ENCODE measurements at places on chromosomes 3 and 15. TPM values are rescaled to one million over a fixed set of nuclear protein-coding genes. Genes with fewer than 3 reads are reported as not detected.

Gene GPR15
- total RNA-seq, result 32.0 TPM

Gene KLF15
- total RNA-seq, result 0.35 TPM

Gene RTP3
- not detected for total RNA-seq

Gene C15orf62
- total RNA-seq, result 2.4 TPM

Gene ITIH1
- total RNA-seq, result not detected

Gene PLOD2
- total RNA-seq, result not detected

Gene MESP2
- total RNA-seq, result not detected

Gene TERC
- total RNA-seq, result 12.8 TPM

- H3K36me3 ChIP-seq, result peaks cover 13% of the 10 kb centered on the region
- no peak for DNase-seq
- no peak overlapping the region for H3K27ac ChIP-seq
Measured at GRCh38 chr15:82532991-82533481, 7.2 kb downstream of the RPS17 start.

DNA sequence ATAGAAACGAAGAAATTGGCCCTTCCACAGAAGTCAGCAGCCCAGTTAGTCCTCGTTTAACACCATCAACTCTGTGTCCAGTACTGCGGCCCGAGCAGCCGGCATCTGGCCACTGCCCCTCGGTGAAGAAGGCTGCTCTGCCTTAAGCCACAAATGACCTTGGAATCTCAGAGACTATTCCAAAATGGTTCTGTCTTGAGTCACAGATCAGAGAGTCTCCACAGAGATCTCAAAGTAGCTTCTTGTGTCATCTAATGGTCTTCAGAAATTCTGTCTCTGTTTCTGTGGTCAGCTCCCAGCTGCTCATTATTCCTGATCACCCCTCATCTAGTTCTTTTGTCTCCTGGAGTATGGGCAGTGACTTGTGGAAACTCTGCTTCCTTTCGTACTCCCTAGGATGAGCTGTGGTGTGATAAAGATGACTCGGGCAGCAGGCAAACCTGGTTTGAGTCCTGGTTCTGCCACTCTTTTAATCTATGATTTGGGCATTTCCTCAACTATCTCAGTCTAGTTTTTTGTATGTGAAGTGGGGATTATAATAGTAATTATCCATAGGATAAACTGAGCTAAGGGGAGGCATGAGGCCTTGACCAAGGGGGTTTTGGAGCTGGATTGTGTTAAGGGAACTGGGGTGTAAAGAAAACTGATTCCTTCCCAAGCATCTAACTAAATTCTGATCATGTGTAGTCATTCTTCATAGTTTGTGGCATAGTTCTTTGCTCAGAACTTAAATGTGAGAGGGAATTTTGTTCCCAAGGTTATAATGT lies 22.6 kb downstream of the CRTC3 start:
- no peak overlapping the region for H3K4me3 ChIP-seq
- DNase-seq, result no peak
- H3K36me3 ChIP-seq, result peaks cover 36% of the 10 kb centered on the region
- peaks cover 21% of the 10 kb centered on the region for H3K4me1 ChIP-seq
- no peaks in the 10 kb centered on the region for H3K27me3 ChIP-seq

- H3K4me3 ChIP-seq, result no peak overlapping the region
- H3K27ac ChIP-seq, result no peak overlapping the region
- DNase-seq, result no peak
Measured at GRCh38 chr3:51581524-51581923, 43.0 kb downstream of the RAD54L2 start.

GRCh38 chr3:115226844-115227445 lies 79.9 kb upstream of the ZBTB20 start:
- DNase-seq, result no peak
- H3K36me3 ChIP-seq, result no peaks in the 10 kb centered on the region
- no peak overlapping the region for H3K27ac ChIP-seq
- H3K27me3 ChIP-seq, result no peaks in the 10 kb centered on the region

GRCh38 chr3:170714562-170715535 lies 129.0 kb upstream of the SLC7A14 start:
- no peak overlapping the region for H3K4me3 ChIP-seq
- no peak overlapping the region for H3K27ac ChIP-seq
- H3K36me3 ChIP-seq, result no peaks in the 10 kb centered on the region
- no peaks in the 10 kb centered on the region for H3K27me3 ChIP-seq

DNA sequence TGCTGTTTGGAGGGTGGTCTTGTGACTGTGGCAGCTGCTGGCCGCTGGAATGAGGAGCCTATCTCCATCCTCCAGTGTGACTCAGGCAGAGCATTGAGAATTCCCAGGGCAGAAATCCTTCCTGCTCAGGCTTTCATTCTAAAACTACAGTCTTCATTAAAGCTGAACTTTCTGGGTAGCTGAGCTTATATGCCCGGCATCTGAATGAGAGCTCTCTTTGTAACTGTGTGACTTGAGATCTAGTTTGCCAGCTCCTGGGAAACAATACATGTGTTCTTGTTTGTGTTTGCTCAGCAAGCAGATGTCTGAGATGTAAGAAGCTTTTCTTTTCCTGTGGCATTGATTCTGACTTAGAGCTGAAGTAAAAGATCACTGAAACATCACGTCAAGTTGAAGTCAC lies 22.4 kb downstream of the RLBP1 start:
- H3K27ac ChIP-seq, result no peak overlapping the region
- H3K36me3 ChIP-seq, result peaks cover 26% of the 10 kb centered on the region
- H3K4me3 ChIP-seq, result no peak overlapping the region

DNA sequence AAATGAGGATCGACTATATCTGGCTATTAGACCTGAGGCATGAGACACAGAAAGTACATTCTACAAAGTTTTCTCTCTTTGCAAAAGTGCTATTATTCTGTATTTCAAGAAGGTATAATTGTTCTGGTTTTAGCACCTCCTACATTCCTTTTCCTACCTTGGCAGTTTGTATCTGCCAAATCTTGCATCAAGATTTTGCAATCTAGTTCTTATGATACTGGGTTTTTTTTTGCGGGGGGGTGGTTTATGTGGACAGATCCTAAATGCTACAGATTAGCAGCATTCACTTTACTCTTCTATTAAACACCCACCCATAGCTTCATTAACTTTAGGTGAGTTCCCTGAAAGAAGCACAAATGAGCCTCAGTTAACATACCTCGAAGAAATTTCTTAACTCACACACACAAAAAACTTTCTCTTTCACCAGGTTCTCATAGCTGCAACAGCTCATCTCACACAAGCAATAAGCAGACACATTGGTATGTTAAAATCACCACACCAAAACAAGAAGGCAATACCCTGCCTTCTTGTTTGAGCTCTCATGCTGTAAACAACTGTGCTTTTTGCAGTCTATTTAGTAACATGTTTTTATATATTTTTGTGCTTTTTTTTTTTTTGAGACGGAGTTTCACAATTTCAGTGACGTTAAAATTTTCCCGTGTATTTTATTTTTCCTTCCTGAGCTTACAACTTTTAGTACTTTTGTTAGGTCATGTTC lies 73.0 kb upstream of the VGLL4 start:
- no peak overlapping the region for H3K27ac ChIP-seq
- H3K4me3 ChIP-seq, result no peak overlapping the region
- H3K4me1 ChIP-seq, result no peaks in the 10 kb centered on the region

DNA sequence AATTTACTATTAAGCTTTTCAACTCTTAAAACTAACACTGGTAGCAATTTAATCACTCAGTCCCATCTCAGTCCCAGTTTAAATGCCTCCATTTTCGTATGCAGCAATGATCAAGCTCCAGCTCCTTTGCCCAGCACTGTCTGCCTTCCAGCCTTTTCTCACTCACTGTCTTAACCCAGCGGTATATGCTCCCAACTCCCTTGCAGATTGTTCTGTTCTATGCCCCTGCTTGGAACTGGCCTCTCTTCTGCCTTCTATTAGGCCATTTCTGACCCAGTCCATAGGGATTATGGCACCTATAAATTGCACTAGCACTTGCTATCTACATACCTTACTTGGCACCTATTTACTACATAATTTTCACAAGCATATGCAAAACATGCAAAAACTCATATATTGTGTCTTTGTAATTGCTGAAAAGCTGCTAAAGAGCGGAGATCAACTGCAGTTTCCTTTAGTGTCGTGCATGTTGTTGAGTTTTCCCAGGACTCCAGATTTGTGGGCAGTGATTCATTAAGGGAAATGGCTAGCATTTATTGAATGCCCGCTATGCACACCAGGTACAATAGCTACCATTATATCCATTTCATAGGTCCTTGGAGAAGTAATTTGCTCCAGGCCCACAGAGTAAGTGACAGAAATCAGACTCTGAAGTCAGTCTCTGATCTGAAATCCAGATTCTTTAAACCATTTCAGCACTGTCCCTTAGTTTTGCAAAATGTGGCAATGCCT lies 24.4 kb downstream of the CRBN start:
- no peak overlapping the region for H3K4me3 ChIP-seq
- peak overlapping the region; percentile 4 for H3K27ac ChIP-seq
- no peaks in the 10 kb centered on the region for H3K4me1 ChIP-seq

GRCh38 chr3:194294199-194294894 lies 56.8 kb downstream of the CPN2 start:
- DNase-seq, result no peak
- peaks cover 6% of the 10 kb centered on the region for H3K4me1 ChIP-seq
- H3K36me3 ChIP-seq, result no peaks in the 10 kb centered on the region

GRCh38 chr3:141083836-141084649 lies 32.9 kb downstream of the SPSB4 start:
- DNase-seq, result no peak
- H3K36me3 ChIP-seq, result no peaks in the 10 kb centered on the region
- H3K4me3 ChIP-seq, result no peak overlapping the region
- H3K27ac ChIP-seq, result no peak overlapping the region

GRCh38 chr3:40309925-40310695 lies 603 bp downstream of the EIF1B start:
- H3K27ac ChIP-seq, result peak overlapping the region; percentile 96
- H3K27me3 ChIP-seq, result no peaks in the 10 kb centered on the region
- peak; percentile 6 for DNase-seq
- H3K36me3 ChIP-seq, result peaks cover 35% of the 10 kb centered on the region
- H3K4me1 ChIP-seq, result peaks cover 19% of the 10 kb centered on the region

- peak overlapping the region; percentile 78 for H3K27ac ChIP-seq
- peaks cover 32% of the 10 kb centered on the region for H3K4me1 ChIP-seq
- H3K36me3 ChIP-seq, result no peaks in the 10 kb centered on the region
- DNase-seq, result no peak
- peak overlapping the region; percentile 78 for H3K4me3 ChIP-seq
Measured at GRCh38 chr3:108823227-108823626, 641 bp downstream of the TRAT1 start.

DNA sequence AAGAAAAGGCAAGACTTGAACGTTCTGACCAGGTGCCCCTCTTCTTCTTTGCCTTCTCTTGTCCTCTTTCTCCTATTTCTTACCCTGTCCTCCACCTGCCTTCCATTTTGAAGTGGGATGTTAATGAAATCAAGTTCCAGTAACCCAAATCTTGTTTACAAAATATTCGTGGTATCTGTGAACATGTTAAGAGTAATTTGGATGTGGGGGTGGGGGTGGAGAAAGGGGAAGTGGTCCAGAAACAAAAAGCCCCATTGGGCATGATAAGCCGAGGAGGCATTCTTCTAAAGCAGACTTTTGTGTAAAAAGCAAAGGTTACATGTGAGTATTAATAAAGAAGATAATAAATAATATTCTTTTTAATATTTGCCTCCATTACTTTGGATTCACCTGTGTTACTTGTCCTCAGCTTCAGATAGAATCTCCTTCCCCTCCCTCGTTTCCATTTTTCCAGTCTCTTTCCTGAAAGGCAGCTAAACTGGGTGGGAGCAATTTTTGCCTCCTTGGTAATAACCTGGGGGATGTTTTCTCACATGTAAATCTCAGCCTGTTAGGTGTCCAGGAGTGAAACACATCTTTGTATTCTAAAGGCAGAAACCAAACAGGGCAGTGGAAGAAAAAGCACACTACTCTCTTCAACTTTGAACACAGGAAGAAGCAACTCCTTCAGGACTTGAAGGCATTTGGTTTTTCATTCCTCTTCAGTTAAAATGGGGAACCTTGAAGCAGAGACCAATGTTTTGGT lies 3.2 kb downstream of the CHST2 start:
- peaks cover 17% of the 10 kb centered on the region for H3K27me3 ChIP-seq
- peaks cover 31% of the 10 kb centered on the region for H3K4me1 ChIP-seq
- DNase-seq, result no peak
- H3K4me3 ChIP-seq, result no peak overlapping the region
- peak overlapping the region; percentile 35 for H3K27ac ChIP-seq

DNA sequence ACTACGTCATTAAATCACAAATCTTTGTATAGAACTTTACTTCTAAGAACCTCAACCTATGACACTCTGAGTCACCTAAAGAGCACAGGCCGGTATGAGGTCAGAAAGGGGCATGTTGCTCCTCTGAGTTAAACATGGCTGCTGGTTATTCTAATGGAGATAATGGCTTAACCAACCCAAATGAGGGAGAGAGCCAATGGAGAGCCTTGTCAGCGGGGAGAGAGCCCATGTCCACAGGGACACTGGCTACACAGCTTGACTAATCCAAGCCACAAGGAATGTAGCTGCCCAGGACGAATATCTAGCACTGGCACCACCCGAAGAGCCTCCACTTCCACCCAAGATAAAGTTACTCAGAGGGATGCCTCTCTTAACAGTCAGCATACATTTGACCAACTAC lies 77.0 kb upstream of the STAC start:
- no peak overlapping the region for H3K4me3 ChIP-seq
- no peaks in the 10 kb centered on the region for H3K27me3 ChIP-seq
- no peak for DNase-seq
- H3K27ac ChIP-seq, result no peak overlapping the region
- H3K4me1 ChIP-seq, result no peaks in the 10 kb centered on the region

- no peaks in the 10 kb centered on the region for H3K36me3 ChIP-seq
- H3K4me1 ChIP-seq, result peaks cover 5% of the 10 kb centered on the region
- H3K4me3 ChIP-seq, result no peak overlapping the region
- no peaks in the 10 kb centered on the region for H3K27me3 ChIP-seq
- no peak for DNase-seq
Measured at GRCh38 chr3:112605285-112605684, 35.7 kb downstream of the CCDC80 start.

GRCh38 chr3:125059488-125060245 lies 3.9 kb upstream of the HEG1 start:
- no peak for DNase-seq
- no peaks in the 10 kb centered on the region for H3K36me3 ChIP-seq
- peaks cover 3% of the 10 kb centered on the region for H3K4me1 ChIP-seq
- no peak overlapping the region for H3K27ac ChIP-seq
- no peak overlapping the region for H3K4me3 ChIP-seq

Data from T-cell (primary cell).